ENCODE measurements at places on chromosomes 7 and 10.
A peak's percentile ranks its signal among the peaks of the same experiment; 100 is the strongest.

- DNase-seq: peak; percentile 48
Measured at GRCh38 chr10:16779384-16779915, 37.8 kb downstream of the RSU1 start.

DNA sequence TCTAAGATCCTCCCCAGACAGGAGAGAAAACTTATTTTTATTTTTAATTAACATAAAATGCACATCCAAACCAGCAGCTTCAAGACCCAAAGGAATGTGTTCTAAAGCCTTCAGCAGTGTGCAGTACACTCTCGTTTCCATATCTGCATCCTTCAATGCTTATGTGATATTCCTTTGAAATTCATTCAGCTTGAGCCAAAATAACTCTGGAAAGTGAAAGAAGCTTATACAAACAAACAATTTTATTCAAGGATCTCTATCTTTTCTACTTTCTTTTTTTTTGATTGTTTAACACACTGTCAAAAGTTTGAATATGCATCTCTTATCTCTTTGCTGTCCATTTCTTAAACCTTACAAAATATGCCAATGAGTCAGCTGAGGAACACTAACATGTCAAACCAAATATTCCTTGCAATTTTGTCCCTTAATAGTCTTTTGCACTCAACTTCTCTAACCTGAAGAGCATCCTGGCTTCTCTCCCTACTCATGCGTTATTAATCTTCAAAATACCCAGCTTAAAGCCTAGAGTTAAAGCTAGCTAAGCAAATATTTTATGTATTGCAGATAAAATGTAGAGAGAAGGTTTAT is 124.3 kb downstream of the THSD7A start:
- DNase-seq: no peak

- no peak for DNase-seq
Measured at GRCh38 chr10:101022967-101023705, 7.8 kb downstream of the PDZD7 start.

DNA sequence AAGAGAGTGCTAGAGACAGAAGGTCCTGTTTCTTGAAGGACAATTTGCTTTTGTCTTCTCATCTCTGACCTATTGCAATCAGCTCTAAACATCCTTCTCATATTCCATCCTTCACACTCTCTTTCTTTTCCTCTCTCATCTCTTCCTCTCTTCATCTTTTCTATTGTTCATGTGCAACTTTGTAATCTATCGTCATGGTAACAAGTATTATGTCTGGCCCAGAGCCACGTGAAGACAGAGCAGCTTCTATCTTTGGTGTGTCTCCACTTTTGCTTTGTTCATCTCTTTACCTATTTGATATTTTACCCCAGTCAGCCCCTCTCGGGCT is 104.9 kb upstream of the ABCB5 start:
- DNase-seq: no peak

DNA sequence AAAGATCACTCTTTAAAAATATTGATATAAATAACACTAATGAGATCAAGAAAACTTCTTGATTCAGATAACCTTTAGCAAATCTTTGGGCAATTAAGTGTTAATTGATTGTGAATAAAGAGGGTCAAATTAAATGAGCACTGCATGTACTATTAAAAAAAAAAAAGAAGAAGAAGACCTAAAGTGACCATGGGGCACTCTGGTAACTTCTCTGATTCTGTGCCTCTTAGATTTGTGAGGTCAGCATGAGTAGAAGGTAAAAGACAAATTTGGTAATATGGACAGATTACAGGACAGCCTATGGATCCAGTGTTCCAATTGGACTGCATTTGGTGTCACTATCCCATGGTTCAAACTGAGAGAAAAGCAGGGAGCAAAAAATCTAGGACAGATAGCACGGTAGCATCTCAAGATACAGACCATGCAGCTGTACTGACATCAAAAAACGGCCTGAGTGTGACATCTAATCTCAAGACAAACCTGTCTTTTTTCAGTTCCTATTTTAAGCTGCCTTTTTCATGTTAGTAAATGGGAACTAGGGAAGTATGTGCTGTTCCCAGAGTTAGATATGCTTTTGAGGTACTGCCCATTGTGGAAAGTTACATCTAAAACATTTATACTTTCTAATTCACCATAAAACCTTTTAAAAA is 128.0 kb downstream of the KCND2 start:
- DNase-seq: no peak

GRCh38 chr7:10706875-10707493 is 266.7 kb upstream of the PHF14 start:
- DNase-seq: no peak

- DNase-seq: no peak
Measured at GRCh38 chr10:66788178-66788987, 137.5 kb upstream of the LRRTM3 start.

GRCh38 chr10:86253091-86254072 is 113.2 kb downstream of the GRID1 start:
- no peak for DNase-seq

DNA sequence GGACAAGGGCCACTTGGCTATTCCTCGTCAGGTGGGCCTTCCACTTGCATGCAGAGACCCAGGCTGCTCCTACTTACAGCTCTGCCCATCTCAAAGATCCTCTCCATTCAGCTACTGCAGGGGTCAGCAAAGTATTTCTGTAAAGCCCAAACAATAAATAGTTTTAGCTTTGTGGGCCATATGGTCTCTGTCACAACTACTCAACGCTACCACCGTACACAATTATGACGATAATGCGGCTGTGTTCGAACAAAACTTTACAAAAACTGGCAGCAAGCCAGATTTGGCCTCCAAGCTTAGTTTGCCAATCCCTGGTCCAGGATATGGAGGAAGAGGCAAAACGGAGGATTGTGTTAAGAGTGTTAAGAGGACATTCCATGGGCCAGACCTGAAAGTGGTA is 12.8 kb downstream of the RAB11FIP2 start:
- no peak for DNase-seq

- no peak for DNase-seq
Measured at GRCh38 chr7:91778416-91778815, 102.1 kb downstream of the MTERF1 start.

DNA sequence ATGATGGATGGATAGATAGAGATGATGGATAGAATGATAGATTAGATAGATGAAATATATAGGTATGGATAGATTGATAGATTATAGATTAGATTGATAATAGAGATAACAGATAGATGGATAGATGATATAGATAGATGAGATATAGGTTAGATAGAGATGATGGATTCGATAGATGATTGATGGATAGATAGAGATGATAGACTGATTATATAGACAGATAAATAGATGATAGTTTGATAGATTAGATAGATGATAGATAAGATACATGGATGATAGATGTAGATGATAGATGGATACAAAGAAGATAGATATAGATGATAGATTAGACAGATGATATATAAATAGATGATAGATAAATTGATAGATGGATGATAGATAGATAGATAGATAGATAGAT is 448.1 kb downstream of the GALNT17 start:
- DNase-seq: no peak

DNA sequence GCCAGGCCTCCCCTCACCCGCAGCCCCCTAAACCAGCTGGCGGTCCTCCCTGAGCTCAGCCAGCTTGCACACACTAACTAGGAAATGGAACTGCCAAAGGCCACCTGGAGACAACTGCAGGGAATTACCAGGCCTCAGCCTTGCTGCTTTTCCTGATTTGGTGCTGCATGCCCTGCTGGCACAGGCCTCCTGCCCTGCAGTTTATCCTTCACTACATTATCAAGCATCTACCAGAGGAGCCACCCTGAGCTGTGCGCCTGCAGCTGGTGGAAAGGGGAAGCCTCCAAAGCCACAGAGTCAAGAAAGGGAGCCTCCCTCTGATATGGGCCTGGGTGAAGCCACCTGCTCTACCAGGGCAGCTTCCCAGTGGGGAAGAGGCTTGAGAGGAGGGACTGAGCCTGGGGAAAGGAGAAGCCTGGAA is 139.8 kb downstream of the GRID1 start:
- DNase-seq: peak; percentile 89

GRCh38 chr10:132526676-132527075 is 10.9 kb upstream of the INPP5A start:
- no peak for DNase-seq

All from hematopoietic multipotent progenitor cell treated with erythropoietin and hydrocortisone succinate and interleukin-3 and kit ligand, for 4 days (in vitro differentiated cells).